ENCODE measurements at places on chromosomes 2 and 18.

DNA sequence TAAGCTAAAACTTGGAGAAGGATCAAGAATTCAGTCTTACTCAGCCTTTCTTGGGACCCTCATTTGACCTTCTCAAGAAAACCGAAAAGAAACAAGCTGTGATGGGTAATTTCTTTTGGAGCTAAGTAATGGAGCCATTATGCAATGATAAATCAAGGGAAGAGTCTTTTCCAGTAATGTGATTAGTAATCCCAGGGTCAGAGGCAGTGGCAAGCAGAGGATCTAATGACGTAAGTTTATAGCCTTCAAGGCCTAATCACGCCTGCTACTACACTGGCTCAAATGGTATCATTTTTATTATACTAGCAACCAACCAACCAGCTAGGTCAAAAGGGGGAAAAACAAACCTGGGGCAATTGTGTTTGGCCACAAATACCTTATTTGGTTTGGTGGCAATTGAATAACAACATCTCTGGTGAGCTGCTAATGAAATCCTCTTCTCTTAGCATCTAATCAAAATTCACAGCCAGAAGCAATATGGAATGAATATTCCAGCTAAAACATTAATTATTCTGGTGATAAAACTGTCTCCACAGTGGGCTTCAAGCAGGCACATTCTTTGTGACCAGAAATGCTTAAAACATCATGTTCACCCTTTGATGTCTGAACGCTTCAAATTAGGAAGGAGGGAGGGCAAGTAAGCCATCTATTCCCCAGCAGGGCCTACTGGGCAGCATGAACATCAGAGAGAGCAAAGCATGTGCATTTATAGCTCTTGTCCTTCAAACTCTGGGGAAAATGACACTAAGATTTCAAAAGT is 114.9 kb upstream of the SULT1C3 start:
- DNase-seq, result no peak

DNA sequence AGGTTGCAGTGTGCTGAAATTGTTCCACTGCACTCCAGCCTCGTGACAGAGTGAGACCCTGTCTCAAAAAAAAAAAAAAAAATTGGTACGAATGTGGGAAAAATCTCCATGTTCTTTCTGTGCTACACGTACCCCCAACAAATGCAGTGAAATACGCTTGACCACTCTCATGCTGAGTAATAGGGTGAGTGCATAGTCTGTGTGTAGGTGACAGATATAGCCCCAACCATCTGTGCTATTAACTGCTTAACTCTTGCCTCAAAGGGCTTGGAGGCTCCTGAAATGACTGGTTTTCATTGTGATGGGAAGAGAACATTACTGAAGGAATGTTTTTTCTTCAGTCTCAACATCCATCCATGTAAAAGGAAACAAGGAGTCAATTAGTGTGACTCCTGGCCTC is 15.7 kb downstream of the LYPD1 start:
- DNase-seq, result no peak

GRCh38 chr2:32168513-32168912 is 2.8 kb downstream of the SLC30A6 start:
- no peak for DNase-seq

DNA sequence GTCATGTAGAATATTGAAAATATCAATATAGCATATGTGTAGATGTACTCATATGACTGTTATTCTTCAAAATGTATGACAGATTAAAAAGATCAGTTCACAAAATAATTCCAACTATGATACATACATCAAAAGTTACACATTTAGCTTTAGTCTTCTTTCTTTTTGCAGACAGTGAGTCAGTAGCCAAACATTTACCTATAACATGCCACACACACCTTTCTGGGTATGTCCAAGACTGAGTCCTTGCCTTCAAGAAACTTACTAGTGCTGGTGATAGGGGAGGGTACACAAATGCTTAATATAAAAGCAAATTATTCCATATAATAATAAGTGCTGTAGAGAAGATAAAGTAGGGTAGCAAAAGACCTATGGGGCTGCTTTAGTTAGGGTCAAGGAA is 152.9 kb upstream of the WDSUB1 start:
- no peak for DNase-seq

DNA sequence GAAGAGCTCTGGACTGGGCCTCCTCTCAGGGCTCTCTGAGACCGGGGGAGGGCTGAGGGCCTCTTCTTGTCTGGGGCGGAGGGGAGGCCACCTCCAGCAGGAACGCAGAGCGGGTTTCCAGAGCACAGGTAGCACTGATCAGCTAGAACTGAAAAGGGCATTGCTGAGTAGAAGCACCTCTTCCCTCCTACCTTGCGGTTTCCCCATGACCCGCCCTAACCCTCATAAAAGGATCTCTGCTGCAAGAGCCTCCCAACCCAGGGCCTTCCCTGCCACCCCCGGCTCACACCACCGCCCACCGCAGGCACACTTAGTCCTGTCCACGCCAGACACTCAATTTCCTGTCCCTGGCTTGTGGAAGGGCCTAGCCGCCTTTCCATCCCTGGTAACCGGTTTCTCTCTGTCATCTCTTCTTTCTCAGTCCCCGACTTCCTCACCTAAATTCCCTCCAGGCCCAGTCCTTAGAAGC is 966 bp downstream of the ADCY3 start:
- DNase-seq, result no peak

DNA sequence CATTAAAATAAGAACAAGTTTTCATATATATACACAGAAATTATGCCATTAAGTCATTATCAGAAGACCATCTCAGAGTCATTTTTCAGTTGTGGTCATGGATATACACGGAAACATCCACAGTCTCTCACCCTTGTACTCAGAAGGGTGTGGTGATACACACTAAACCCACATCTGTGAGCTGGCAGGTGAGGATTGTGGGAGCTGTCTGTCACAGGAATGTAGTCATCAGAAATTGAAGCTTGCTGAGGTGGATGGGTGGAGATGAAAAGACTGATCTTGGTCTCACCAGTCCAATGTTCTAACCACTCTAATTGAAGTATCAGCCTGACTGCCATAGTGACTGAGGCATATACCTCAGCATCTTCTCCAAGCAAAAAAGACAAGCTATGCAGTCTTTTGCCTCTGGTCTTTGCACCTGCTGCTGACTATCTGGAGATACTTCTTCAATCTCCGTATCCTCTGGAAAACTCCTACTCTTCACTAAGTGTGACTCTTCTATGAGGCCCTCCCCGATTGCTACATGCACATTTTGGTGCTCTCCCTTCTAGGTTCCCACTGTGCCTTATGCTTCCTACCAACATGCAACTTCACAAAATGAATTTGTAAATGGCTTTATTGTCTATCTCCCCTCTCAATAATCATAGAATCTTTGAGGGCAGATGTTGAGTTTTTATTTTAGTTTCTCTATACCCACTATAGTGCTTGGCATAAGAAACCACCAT is 232.8 kb downstream of the DYM start:
- DNase-seq, result peak; percentile 50

- DNase-seq, result no peak
Measured at GRCh38 chr2:47653902-47654789, 128.8 kb upstream of the MSH6 start.

DNA sequence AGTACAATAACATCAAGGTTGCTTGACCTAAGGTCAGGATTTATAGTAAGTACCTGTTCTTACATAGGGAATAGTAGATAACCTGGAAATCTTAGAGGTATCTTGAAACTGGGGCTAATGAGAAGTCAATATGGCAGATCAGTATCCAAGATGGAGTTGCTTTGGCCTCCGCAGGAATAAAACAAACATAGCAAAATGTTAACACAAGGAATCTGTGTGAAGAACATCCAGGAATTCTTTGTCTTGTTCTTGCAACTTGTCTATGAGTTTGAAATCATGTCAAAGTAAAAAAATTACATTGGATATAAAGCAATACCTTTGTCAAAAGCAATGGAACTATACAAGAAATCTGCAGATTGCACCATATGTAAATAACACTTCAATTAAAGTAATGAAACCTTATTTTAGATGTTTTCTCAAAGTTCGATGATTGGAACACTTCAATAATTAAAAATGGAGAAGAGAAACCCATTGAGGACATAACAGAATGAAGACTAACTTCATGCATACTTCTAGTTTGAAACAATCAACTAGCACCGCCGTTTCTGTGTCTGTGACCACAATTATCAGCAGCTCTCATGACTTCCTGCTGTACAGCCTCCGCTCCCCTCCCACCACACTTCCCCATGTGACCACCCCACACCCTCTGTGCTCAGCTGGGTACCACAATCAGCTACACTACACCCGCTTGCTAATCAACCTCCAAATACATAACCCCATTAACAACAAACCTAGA is 27.6 kb downstream of the C2orf76 start:
- no peak for DNase-seq

- no peak for DNase-seq
Measured at GRCh38 chr2:206201075-206201848, 41.6 kb downstream of the EEF1B2 start.

DNA sequence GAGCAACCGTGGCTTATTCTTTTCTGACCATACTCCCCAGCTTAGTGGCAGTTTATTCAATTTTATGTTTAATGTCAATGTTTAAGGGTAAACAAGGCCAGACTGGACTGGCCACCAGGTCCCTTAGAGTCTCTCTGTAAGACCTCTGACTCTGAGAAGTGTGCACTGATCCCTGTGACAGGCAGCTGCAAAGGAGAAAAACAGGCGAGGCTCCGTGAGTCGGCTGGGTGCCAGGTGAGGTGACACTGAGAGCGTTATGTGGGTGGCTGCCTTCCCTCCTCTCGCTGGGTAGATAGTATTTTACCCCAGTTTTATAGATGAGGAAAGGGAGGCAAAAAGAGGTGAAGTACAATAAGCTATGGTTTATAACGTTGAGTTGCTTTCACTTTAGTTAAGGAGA is 139.4 kb upstream of the HDAC4 start:
- DNase-seq, result no peak

DNA sequence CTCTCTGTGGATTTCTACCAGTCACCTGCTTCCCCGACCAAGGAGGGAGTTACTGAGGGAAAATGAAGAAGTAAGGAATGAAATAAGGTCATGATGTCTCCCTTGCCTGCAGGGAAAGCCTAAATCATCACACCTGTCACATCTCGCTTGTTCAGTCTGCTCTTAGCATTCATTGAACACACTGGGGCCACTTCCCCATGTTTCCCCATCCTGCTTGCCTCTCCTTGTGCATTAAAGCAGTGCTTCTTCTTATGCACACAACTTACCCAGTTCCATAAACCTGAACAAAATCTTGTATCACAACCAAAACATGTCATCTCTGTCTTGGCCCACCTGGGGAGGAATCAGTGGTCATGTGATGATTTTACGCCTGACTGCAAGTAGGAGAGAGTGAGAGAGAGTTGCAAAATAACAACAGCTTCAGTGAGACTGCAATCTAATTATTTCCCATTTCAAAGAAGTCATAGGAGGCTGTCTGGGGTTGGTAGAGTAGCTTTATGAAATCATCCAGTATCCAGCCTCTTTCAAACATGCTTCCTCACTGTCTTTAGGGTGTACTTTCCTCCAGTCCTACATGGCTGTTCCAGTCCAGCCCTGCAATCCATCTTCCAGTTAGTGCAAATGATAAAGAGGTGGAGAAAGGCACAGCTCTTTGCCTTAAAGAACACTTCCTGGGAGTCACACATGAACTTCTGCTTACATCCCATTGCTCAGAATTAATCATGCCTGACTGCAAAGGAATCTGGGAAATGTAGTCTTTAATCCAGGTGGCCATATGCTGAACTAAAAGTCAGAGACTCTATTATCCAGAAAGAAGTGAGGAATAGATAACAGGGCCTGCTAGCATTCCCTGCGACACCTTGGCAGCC is 220.1 kb downstream of the HAUS1 start:
- DNase-seq, result peak; percentile 54

DNA sequence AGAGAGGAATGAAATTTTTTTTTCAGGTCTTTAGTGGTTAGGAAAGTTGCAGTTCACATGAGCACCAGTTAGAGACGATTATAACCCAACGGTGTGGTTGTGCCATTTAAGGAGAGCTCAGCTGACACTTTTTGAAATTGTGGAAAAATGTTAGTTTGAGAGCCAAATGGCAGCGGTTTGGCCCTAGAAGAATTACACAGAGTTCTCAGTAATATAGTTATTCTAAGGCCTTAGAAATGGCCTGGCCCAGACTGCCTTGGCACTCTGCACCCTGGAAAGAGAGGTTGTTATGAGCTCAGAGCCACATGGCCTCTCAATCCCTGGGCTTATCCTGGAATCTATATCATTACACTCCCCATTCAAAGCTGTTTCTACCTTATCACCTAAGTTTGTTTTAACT is 117.4 kb downstream of the RHBDD1 start:
- DNase-seq, result no peak

DNA sequence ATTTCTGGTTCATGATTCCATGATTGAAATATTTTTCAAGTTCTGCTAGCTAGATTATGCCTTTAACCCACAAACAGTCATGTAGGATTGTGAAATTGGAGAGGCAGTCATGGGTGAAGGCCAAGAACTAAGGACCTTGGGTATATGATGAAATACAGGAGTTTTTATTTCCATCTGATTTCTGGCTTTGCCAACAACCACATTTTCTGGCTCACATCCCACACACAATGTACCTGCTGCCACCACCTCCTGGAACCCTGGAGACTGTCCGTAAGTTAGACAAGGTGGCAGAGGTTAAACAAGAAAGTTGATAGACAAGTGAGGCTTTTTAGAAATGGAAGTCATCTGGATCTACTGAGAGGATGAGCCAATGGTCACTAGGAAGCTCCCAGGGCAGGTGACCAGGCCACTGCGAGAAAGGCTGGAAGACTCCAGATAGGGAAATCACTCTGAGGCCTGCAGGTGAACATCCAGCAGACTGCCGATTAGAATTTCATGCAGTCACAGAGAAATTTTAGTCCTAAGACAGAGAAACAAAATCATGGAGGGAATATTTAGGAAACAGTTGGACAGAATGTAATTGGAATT is 402.0 kb downstream of the ALK start:
- peak; percentile 80 for DNase-seq

GRCh38 chr2:140551287-140551686 is 1579.5 kb downstream of the LRP1B start:
- no peak for DNase-seq

- no peak for DNase-seq
Measured at GRCh38 chr2:129914538-129915302, 64.7 kb upstream of the RAB6C start.

Data from NCI-H226 (cell line).